ENCODE measurements at places on chromosomes 1 and 21. TPM values are rescaled to one million over a fixed set of nuclear protein-coding genes. Genes with fewer than 3 reads are reported as not detected.

DNA sequence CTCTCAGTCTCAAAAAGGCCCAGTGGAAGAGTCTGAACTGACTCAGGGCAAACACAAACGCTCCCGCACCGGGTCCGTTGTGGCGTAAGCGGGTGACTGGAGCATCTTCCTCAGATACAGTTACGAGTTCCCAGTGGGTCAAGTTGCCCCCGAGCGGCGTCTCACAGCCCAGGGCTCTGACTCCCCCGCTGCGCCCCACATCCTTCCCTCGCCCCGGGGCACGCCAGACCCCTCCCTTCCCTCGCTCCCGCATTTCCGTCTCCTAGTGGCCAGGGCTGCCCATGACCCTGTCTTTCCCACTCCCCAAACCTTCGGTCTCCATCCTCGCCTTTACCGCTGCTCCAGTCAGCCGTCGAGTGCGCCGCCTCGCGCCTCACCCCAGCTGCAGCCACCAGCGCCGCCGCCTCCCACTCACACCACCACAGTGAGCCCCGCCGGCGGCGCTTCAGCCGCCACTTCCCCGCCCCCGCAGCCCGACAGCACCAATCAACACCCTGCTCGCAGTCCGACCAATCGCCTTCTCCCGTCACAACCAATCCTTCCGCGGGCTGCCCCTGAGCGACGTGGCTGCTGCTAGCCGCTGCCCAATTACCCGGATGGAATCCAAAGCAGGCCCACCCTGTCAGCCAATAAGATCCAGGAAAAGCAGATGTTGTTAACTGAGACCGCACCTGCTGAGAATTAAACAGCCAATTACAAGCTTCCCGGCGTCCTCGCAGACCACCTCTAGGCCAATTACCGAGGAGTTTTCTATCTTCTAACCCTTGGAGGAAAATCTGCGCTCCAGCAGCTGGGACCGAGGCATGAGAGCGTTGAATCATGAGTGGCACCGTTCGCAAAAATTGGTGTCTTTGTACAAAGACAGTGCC lies at the start of gene TDRKH:
Gene TDRKH (minus strand): TSS at position 430 of the 869 bp plus-strand sequence. CDS start 7,478 bp downstream, outside the sequence.
- no peaks in the 10 kb centered on the region for H3K36me3 ChIP-seq
- peak within 1 kb of the TSS; percentile 68 for H3K27ac ChIP-seq
- no peaks in the 10 kb centered on the region for H3K27me3 ChIP-seq
- DNase-seq = peak; percentile 98

- no peaks in the 10 kb centered on the region for H3K27me3 ChIP-seq
- H3K27ac ChIP-seq = no peak overlapping the region
- no peak for DNase-seq
- H3K4me1 ChIP-seq = peaks cover 1% of the 10 kb centered on the region
- H3K36me3 ChIP-seq = peaks cover 98% of the 10 kb centered on the region
These were observed 10.7 kb downstream of the PANK4 start for GRCh38 chr1:2515763-2516080.

GRCh38 chr1:56452027-56453011 lies 127.0 kb downstream of the PLPP3 start:
- H3K27me3 ChIP-seq = no peaks in the 10 kb centered on the region
- no peak for DNase-seq
- peaks cover 65% of the 10 kb centered on the region for H3K4me1 ChIP-seq
- peak overlapping the region; percentile 37 for H3K27ac ChIP-seq
- H3K36me3 ChIP-seq = no peaks in the 10 kb centered on the region
- no peak overlapping the region for H3K4me3 ChIP-seq

GRCh38 chr1:41242342-41243078 lies 404 bp upstream of the SCMH1 start:
- no peak for DNase-seq
- no peaks in the 10 kb centered on the region for H3K36me3 ChIP-seq
- peaks cover 55% of the 10 kb centered on the region for H3K4me1 ChIP-seq
- H3K27ac ChIP-seq = peak overlapping the region; percentile 96

DNA sequence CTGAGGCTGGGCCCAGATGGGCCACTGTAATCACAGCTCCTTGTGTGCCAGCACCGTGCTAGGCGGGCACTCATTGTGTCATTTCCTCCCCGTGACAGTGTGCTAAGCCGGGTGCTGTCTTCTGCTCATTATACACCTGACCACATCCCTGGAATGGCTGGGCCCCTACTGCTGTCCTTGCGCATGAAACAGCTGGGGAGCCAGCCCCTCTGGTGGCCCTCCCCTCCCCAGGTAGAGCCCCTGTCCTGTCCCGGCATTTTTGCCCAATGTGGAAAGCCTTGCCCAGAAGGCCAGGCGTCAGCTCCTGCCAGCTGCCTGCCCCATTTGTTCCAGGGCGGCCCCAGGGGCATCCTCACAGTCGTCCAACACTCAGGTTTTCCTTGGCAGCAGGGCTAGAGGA lies 107.4 kb upstream of the CASZ1 start:
- peaks cover 90% of the 10 kb centered on the region for H3K27me3 ChIP-seq
- no peaks in the 10 kb centered on the region for H3K36me3 ChIP-seq
- DNase-seq = no peak
- H3K4me3 ChIP-seq = no peak overlapping the region

GRCh38 chr1:96075704-96076455 lies 645.7 kb upstream of the PTBP2 start:
- peak overlapping the region; percentile 16 for H3K27ac ChIP-seq
- no peaks in the 10 kb centered on the region for H3K36me3 ChIP-seq
- H3K27me3 ChIP-seq = no peaks in the 10 kb centered on the region
- DNase-seq = no peak

PALMD gene
- 123 TPM for total RNA-seq

- H3K27ac ChIP-seq = peak overlapping the region; percentile 57
- DNase-seq = peak; percentile 77
- H3K27me3 ChIP-seq = no peaks in the 10 kb centered on the region
These were observed 34.7 kb downstream of the TOMM20 start for GRCh38 chr1:235093696-235094592.

DNA sequence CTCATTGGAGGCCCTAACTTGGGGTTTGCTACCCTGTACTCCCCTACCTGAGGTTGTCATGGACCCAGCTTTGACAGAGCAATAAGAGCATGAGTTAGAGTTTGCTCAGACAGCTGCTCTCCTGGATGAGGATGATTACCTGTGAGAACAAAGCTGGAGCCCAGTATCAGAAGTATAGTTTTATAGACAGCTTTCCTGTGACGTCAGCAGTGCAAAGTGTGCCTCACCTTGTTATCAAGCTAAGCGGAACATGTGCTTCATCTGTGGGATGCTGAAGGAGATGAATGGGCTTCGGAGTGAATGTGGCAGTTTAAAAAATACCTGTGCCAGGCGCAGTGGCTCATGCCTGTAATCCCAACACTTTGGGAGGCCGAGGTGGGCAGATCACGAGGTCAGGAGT lies 5.4 kb upstream of the WDR47 start:
- no peak overlapping the region for H3K4me3 ChIP-seq
- no peaks in the 10 kb centered on the region for H3K36me3 ChIP-seq
- H3K4me1 ChIP-seq = peaks cover 3% of the 10 kb centered on the region
- DNase-seq = no peak
- H3K27ac ChIP-seq = no peak overlapping the region

GRCh38 chr21:28177124-28177523 lies 815.6 kb downstream of the LTN1 start:
- no peaks in the 10 kb centered on the region for H3K4me1 ChIP-seq
- H3K27ac ChIP-seq = no peak overlapping the region
- H3K27me3 ChIP-seq = no peaks in the 10 kb centered on the region
- H3K36me3 ChIP-seq = no peaks in the 10 kb centered on the region
- H3K4me3 ChIP-seq = no peak overlapping the region
- DNase-seq = no peak

RYR2 gene
- 783 TPM for total RNA-seq

FCGR2B gene
- 9.7 TPM for total RNA-seq

GRCh38 chr1:147579532-147579931 lies 38.2 kb downstream of the BCL9 start:
- H3K36me3 ChIP-seq = no peaks in the 10 kb centered on the region
- H3K4me3 ChIP-seq = no peak overlapping the region
- no peak for DNase-seq
- no peak overlapping the region for H3K27ac ChIP-seq
- no peaks in the 10 kb centered on the region for H3K27me3 ChIP-seq
- peaks cover 44% of the 10 kb centered on the region for H3K4me1 ChIP-seq

DNA sequence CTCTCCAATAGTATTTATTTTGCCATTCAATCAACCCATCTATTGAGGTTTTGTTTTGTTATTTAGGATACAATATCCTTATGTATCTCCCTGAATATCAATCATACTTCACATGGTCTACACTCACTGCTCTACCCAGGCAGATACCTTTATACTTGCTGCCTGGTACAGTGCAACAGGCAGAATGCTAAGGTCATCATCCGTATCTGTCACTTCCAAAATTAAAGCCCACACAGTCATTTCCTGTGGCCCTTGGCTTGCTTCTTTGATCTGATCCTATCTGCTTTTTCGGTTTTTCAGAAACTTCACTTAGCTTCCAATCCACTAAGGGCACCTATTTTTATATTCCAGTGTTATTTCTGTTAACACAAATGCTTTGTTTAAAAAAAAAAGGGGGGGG lies 22.3 kb upstream of the ZZZ3 start:
- H3K36me3 ChIP-seq = peaks cover 43% of the 10 kb centered on the region
- DNase-seq = no peak
- H3K27me3 ChIP-seq = no peaks in the 10 kb centered on the region
- H3K27ac ChIP-seq = no peak overlapping the region

- no peak overlapping the region for H3K4me3 ChIP-seq
- DNase-seq = no peak
- H3K27ac ChIP-seq = no peak overlapping the region
- no peaks in the 10 kb centered on the region for H3K27me3 ChIP-seq
- no peaks in the 10 kb centered on the region for H3K36me3 ChIP-seq
These were observed 224.0 kb downstream of the PTBP2 start for GRCh38 chr1:96945509-96946084.

DNA sequence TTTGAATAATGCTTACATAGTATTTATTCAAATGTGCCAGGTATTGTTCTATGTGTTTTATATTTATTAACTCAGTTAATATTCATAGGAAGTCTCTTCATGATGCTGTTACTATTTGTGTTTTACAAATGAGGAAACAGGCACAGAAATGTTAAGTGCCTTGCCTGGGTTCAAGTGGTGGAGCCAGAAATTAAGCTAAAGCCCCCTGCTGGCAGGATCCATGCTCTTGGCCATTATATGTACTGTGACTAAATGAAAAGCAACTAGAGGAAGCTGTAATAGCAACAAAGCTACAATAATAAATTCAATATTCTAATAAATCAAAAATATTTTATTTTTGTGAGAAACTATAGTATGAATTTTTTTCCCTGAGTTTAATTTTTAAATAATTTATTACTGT lies 30.0 kb downstream of the IARS2 start:
- peaks cover 14% of the 10 kb centered on the region for H3K4me1 ChIP-seq
- H3K4me3 ChIP-seq = no peak overlapping the region
- H3K27me3 ChIP-seq = no peaks in the 10 kb centered on the region
- H3K27ac ChIP-seq = no peak overlapping the region
- no peak for DNase-seq

DNA sequence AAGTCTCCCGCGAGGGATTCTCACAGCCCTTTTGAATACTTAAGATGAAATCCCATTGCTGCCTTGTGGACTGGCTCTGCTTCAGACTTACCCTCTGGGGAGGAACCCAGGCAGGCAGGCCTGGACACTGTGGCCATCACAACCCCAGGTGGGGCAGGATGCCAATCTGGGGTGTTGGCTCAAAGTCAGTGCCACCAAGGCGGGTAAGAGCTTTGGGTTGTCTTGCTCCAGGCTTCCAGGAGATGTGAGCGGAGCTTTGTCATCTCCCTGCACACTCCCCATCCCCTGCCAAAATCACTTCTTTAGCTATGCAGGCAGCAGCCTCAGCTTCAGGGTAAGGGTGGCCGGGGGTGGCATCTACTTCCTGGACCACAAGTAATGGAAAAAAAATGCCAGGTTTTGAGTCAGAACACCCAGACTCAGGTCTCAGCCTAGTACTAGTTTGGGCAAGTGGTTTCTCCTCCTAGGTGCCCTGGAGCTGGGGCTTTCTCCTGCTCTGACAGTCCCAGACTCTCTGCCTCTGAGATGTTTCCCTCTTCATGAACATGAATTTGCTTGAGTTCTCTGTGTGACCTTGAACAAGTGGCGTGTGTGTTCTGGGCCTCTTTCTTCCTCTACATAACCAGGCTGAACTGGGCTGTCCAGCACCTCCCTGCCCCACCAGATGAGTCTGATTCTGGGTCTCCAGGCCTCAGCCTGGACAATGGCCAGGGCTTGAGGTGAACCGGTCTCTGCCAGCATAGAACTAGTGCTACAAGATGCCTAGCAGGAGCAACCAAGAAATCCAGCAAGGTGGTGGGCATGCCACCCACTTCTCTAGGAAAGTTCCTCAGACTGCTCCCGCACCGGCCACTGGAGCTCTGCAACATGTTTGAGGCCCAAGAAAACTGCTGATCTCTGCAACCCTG lies 65.4 kb downstream of the VWA5B1 start:
- H3K36me3 ChIP-seq = no peaks in the 10 kb centered on the region
- H3K27ac ChIP-seq = no peak overlapping the region
- DNase-seq = no peak
- peaks cover 24% of the 10 kb centered on the region for H3K27me3 ChIP-seq

GRCh38 chr1:1543706-1544099 lies 3.3 kb upstream of the TMEM240 start:
- peak; percentile 88 for DNase-seq
- peak overlapping the region; percentile 88 for H3K27ac ChIP-seq
- H3K4me3 ChIP-seq = peak overlapping the region; percentile 48
- H3K4me1 ChIP-seq = peaks cover 56% of the 10 kb centered on the region
- H3K36me3 ChIP-seq = peaks cover 22% of the 10 kb centered on the region

- H3K4me1 ChIP-seq = peaks cover 7% of the 10 kb centered on the region
- H3K27me3 ChIP-seq = peaks cover 4% of the 10 kb centered on the region
- no peaks in the 10 kb centered on the region for H3K36me3 ChIP-seq
- no peak overlapping the region for H3K4me3 ChIP-seq
These were observed 60.4 kb downstream of the CNIH3 start for GRCh38 chr1:224676551-224676950.

Data from left ventricle myocardium inferior (tissue), 1 donor.